ENCODE measurements at places on chromosomes 7 and 10.

- DNase-seq: peak; percentile 74
These were observed 918 bp upstream of the RPEL1 start for GRCh38 chr10:103244666-103245271.

DNA sequence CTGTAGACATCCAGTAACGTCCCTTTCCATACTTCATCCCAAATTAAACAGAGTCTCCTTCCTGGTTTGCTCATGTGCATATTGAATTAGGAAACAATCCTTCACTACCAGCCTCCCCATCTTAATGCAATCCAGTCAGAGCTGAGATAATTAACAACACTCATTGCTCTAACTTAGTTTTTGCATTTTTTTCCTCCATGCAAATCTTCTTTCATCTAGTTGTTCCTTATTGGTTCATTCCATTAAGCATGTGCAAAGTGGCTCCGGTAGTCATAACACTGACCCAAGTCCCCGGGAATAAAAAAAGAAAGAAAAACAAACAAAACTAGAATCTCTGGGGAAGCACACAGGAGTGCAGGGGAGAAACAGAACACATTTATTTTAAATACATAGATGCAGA, 1176.1 kb downstream of the GATA3 start:
- no peak for DNase-seq

DNA sequence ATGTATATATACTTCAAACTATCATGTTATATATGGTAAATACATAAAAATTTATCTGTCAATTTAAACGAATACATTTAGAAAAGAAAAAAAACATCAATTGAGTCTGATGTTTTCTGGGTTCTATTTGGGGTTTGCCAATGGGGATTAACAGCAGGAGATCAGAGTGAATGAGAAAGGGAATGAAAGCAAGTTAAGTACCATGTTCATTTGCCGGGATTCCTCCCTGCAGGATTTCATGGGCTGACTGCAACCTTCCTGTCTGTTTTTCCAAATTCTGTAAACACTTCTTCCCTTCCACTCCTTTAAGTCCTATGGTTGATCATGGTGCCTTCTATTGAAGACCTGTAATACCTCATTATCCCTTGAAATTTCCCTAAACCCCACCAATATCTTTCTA, 33.9 kb upstream of the SEMA3A start:
- DNase-seq: no peak

- no peak for DNase-seq
These were observed 4.5 kb downstream of the NUDCD3 start for GRCh38 chr7:44486001-44486400.

DNA sequence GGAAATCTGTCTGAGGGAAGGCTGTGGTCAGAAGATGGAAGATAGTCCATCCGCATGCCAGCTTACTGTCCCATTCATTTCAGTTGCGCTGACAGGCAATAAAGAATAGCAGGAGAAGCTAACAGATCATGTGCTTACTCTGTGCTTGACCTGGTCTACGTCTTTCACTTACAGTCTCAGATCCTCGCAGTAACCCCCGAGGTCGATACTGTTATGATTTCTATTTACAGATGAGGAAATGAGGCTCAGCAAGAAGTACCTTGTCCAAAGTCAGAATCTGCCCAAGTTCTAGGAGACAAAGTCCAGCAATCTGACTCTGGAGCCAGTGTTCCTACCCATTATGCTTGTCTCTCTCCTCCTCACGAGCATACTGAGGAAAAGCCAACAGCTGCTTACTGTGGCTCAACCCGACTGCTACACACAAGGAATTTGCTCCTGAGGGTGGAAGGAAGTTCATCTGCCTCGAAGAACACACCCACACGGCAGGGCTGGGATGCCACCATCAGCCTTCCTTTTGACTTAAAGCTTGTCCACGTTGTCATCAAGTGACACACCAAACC, 74.2 kb downstream of the MINPP1 start:
- no peak for DNase-seq

DNA sequence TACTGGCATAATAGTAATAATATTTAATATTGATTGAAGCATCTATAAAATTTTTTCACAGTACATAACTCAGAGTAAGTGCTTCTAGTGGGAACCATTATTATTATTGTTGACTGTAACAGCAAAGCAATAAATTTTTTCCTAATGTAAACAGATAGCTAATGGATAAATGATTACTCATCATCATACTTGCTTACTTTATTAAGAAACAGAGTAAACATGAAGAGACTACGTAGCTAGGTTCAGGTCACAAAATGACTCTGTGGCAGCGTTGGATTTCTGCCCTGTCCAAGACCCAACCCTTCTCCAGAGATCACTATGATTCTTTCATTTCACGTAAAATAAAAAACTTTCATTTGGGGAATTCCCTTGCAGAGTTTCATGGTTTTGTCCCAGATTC, 8.3 kb upstream of the ABCB5 start:
- no peak for DNase-seq

DNA sequence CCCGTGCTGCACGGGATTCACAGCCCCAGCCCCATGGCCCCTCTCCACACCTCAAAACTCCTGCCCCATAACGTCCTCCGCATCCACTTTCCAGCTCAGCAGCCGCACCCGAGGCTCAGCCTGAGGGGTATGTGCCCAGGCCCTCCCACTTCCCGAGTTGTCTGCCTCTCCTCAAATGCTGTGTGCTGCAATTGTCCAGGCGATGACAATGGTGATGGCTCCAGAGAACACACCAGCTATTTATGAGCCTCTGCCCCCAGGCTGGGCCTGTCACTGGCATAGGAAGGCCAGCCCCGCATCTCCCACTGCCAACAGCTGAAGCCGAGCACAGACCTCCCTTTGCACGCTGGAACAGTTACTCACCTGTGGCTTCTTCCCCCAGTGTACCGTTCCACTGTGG, 2.4 kb upstream of the LDB3 start:
- no peak for DNase-seq

DNA sequence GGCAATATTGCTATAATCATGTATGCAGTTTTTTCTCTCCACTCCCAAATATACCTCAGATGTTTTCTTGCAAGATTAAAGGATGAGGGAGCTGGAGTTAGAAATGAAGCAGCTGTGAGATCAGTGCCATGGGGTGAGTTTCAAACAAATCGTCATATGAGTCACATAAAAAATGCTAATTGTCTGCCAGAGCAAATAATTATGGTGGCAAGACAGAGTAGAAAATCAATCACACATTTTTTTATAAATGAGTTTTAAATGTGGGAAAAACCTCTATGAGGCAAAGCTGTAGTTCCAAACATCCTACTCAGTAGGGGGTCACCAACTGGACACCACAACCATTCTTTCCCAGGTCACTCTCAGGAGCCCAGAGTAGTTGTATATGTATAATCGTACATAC, 55.3 kb downstream of the CH25H start:
- DNase-seq: no peak

- no peak for DNase-seq
These were observed 46.6 kb downstream of the C1GALT1 start for GRCh38 chr7:7228967-7229366.

- no peak for DNase-seq
These were observed 101.0 kb downstream of the SMURF1 start for GRCh38 chr7:99042957-99043356.

DNA sequence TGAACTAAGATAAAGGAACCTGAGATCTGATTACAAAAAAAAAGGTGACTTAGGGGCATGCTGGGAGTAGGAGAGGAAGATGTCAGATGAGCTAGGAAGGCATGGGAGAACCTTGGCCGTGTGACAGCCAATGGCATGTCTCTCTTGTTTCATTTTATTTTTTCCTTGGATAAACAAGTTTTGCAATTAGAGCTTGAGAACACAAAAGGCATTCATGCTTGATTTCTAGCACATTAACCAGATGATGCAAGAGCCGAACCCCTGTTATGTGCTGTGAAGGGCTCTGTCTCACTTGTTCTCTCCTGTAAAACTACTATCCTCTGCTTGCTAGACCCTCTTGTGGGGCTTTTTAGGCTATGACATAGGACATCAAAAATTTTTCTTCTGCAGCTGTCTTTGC, 134.3 kb upstream of the ASAH2 start:
- DNase-seq: peak; percentile 7

DNA sequence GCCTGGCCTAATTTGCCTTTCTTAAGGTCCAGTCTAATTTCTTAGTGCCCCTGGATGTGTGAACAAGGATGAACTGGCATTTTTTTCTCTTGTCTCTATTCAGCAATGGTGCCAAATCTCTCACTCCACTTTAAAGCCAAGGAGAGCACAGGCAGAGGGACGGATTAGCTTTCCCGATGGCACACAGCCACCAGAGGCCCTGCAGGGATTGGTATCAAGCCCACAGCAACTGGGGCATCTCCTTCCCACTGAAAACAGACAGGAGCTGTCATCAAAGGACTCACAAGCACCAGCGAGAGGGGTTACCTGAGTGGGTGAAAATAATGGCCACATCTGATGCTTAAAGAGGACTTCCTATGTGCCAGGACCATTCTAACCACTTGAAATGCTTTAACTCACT, 83.1 kb downstream of the ITIH5 start:
- no peak for DNase-seq

DNA sequence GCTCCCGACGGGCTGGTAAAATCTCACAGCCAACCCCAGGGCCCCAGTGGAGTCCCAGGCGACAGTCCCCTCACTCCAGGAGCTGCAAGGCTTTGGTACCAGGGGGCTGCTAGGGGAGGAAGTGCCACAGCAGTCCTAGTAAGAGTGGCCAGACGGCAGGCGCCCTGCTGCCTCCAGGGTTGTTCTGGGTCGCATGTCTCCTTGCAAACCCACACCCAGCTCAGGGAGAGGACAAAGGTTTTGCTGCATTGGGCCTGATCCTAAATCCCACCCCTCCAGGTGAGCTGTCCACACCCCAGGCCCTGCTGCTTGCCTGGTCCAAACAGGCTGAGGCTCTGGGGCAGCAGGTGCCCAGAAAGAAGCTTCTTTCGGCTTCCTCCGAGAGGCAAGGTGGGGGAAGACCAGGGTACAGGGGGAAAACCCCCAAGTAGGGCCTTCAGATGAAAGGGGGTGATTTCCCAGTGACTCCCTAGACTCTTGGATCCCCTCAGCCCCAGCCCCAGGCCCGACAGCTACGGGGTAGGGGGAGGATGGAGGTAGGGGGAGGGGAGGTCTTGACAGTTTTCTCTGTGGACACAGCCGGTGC, 4.2 kb upstream of the KCP start:
- no peak for DNase-seq

- no peak for DNase-seq
These were observed 109.6 kb upstream of the COBL start for GRCh38 chr7:51426163-51426562.

GRCh38 chr10:82826132-82826531, 951.1 kb downstream of the NRG3 start:
- no peak for DNase-seq

DNA sequence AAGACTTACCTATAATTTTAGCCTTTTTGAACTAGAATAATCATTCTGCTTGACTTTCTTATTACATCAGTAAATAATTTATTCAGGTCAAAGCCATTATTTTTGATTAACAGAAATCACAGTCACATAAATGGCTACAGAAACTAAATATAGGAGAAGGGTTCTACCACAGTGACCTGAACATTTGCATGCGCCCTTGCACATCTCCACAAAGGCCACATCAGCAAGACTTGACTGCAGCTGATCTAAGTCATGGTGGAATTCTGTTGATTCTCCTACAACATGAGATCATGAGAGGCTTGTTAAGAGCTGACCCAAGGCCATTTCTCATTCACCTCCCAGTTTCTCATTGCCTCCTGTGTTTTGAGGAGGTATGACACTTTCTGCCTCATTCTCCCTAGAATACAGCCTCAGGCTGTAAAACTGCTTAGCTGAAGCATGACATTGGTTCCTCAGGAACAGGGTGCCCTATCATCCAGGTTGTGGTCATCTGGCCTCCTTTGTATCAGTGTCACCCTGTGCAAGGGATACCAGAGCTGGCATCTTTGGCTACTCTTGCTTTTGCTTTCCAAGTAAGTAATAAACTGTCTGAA, 6.7 kb upstream of the IMMP2L start:
- DNase-seq: no peak

DNA sequence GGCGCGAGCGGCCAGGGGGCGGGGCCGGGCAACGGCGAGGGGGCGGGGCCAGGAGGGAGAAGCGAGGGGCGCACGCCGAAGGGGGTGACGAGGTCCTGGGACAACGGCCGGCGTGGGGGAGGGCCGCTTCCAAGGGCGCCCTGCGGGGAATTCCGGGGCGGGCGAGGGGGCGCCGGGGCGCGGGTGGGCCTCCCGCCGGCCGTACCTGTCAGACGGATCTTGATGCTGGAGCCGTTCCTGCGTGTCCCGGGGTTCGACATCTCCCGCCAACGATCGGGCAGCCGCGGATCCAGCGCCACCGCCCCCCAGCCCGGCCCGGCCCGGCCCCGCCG, 421 bp downstream of the SMURF1 start:
- DNase-seq: no peak

DNA sequence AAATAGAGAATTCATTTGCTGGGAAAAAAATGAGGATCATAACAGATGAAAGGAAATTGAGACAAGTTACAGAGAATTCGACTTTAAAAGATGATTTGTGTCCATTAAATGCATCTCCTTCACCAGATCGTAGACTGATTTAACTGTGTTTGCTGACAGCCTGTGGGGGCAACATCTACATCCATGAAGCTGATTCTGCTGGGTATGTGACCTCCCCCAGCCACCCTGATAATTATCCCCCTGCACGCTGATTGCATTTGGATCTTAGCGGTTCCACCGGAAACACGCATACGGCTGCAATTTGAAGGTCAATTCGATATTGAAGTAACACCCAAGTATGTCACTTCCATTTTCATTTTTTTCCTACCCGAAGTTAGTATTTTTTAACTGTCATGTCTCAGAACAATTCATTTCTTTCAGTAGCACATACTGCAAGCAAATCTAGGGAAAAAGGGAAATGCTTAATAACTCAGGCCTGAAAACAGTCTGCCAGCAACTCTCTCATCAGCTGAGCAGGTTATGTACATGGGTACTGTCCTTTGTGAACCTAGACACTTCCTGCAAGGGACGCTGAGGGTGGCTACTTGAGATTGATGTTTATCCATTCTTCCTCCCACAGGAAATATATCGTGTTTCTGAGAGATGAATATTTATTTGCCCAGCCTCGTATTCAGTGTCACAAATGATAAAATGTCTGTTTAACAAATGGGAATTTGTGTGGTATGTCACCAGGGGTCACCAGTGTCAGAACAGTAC, 134.9 kb downstream of the ZNF22 start:
- DNase-seq: no peak

- peak; percentile 86 for DNase-seq
These were observed 67.6 kb downstream of the DOCK1 start for GRCh38 chr10:126972635-126973414.

- no peak for DNase-seq
These were observed 50.0 kb upstream of the PCGF5 start for GRCh38 chr10:91170418-91170817.
